Heart left ventricle (tissue), 16 donors: ENCODE measurements at places on chromosomes 6 and 20. TPM values are rescaled to one million over a fixed set of nuclear protein-coding genes. Genes with fewer than 3 reads are reported as not detected.

The LAMP5 gene
- total RNA-seq, result not detected

The TBC1D32 gene
- total RNA-seq, result 2.7 TPM

The TP53INP2 gene
- 111 TPM for total RNA-seq

The SYNCRIP gene
- 37.9 TPM for total RNA-seq

The CDH4 gene
- total RNA-seq, result 0.04 TPM

The SFTA2 gene
- total RNA-seq, result not detected

The RIPOR3 gene
- 4.9 TPM for total RNA-seq

The RBM38 gene
- total RNA-seq, result 62.3 TPM

The BNIP5 gene
- total RNA-seq, result not detected

The COL9A3 gene
- total RNA-seq, result 0.67 TPM

The MTFR2 gene
- total RNA-seq, result 1.0 TPM

DNA sequence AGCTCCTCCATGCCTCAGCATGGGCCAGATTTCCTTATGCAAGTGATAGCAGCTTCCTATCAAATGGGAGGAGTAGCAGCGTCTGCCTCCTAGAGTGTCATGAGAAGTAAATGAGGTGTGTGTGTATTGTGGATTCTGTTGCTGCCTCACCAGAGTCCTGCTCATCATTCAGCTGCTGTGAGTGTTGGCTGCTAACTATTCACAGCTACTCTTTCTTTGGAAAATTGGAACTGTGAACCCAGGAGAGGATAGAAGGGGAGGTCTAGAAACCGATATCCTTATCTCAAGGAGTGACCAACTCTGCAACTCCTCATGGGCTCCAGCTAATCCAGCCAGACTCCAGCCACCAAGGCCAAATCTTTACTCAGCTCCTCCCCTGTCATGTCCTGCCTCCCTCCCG lies 63.3 kb downstream of the TOX2 start:
- no peak for DNase-seq

GRCh38 chr20:14415467-14415866 lies 78.1 kb upstream of the FLRT3 start:
- DNase-seq, result no peak

DNA sequence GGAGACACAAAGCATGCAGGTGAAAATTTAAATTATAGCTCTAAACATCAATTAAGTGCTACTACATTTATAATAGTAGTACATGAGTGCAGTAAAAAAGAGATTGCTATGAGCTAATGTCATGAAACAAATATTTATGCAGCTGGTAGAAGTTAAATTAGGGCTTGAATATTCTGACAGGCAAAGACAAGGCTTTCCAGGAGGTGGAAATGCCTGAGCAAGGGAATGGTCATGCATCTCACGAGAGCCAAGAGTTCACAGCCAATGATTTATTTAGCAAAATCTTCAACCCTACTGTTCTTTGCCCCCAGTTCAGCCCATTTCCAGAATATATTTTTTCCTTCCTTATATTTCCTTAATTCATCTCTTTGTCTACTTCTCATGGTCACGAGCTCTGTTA lies 128.9 kb downstream of the HIVEP2 start:
- no peak for DNase-seq

- DNase-seq, result no peak
Measured at GRCh38 chr6:150057501-150057951, 11.4 kb downstream of the ULBP3 start.

DNA sequence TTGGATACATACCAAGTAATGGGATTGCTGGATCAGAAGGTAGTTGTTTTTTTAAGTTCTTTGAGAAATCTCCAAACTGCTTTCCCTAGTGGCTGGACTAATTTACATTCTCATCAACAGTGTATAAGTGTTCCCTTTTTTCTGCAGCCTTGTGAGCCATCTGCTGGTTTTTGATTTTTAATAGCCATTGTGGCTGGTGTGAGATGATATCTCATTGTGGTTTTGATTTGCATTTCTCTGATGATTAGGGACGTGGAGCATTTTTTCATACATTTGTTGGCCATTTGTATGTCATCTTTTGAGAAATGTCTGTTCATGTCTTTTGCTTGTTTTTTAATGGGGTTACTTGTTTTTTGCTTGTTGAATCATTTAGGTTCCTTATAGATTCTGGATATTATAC lies 34.8 kb downstream of the TOP1 start:
- DNase-seq, result no peak

DNA sequence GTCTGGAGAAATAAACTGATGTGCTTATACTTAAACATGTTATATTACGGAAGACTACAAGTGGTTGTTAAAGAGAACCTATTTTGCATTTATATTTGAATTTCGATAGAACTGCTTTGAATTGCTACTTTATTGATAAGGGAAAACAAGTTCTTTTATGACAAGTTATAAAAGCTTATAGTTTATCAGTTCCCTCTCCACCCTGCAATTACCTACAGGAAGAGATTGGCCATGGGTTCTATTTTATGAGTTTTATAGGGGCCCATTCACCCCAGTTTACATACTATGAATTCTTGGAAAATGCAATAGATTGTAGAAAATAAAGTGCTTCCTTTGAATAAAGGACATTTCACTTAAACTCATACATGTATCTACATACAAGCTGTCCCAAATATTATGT lies 144.4 kb downstream of the AHI1 start:
- no peak for DNase-seq

DNA sequence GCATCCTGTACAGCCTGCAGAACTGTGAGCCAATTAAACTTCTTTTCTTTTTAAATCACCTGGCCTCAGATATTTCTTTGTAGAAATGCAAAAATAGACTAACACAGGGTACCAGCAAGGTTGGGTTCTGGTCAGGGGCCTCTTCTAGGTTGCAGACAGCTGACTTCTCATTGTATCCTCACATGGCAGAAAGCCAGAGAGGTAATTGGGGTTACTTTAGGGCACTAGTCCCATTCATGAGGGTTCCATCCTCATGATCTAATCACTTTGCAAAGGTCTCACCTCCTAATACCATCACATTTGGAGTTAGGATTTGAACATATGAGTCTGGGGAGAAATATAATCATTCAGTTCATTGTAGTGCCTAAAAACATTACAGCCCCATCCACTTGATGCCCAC lies 101.5 kb downstream of the LCA5 start:
- DNase-seq, result no peak

- no peak for DNase-seq
Measured at GRCh38 chr6:105608711-105609374, 206.0 kb upstream of the PREP start.
